ENCODE measurements at places on chromosomes 13 and 19.
A peak's percentile ranks its signal among the peaks of the same experiment; 100 is the strongest.

- DNase-seq: no peak
These were observed 3.5 kb downstream of the GAMT start for GRCh38 chr19:1397838-1398237.

DNA sequence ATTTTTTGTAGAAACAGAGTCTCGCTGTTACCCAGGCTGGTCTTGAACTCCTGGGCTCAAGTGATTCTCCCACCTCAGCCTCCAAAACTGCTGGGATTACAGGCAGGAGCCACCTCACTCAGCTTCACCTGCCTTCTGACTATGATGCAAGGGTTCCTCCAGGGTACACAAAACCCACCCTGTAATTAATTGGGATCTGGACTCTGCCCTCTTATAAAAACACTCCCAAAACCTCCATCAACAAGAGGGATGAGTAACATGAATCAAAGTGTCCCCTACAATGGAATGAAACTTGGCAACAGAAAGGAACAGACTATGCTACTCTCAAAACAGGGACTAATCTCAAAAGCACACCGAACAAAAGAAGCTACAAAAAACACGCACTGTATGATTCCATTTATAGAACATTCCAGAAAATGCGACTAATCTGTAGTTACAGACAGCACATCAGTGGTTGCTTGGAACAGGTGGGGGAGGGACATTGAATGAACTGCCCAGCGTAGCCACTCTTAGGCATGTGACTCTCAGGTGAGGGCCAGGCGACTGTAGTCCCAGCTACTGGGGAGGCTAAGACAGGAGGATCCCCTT, 3.2 kb upstream of the PRR36 start:
- DNase-seq: no peak

DNA sequence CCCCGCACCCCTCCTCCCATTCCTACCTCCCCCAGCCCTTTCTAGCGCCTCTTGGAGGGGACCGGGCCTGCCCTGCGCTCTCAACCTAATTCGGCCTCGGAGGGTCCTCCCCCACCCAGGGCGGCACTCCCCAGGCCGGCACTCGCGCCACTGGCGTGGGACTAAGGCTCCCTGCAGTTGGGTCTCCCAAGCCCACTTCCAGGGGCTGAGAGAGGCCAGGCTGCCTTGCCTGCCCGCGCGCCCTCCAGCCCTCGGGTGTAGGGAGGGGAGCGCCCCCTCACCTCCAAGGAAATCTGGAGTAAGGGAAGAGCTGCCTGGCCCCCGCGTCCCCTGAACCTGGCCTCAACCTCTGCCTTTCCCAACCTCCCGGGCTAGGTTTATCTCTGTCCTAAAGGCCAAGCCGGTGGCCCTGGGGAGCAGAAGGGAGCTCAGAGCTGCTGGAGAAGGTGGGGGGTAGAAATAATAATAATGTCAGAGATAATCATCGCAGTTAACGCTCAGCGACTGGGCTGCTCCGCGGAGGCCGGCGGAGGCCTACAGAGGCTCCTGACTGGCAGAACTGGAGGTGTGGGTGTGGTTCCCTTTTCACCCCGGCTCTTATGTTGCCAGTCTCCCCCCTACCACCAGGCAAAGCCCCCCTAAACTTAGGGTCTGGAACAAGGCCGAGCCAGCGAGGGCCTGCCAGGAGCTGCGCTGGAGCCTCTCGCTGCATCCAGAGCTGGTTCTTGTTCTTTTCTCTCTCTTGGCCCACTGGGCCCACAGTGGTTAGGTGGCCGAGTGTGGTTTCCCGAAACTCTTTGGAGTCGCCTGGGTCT, 9.6 kb downstream of the ZIC2 start:
- peak; percentile 19 for DNase-seq

DNA sequence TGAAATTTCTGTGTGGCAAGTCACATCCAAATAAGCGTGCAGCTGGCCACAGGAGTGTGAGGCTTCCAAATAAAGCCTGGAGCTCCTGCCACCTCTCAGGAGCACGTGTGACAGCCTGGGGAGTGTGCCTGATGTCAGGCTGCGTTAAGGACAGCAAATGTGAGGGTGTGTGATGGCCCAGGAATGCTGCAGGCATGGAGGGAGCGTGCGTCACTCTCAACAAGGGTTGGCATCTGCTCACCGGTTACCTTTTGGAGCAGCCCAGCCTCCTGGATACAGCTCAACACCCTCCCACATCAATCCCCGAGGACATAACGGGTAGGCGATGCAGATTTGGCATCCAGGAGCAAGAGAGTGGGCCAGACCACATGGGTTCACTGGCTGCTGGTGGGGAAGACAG, 19.0 kb downstream of the NUMBL start:
- DNase-seq: no peak

GRCh38 chr13:111474136-111475002, 153.9 kb downstream of the TEX29 start:
- no peak for DNase-seq

DNA sequence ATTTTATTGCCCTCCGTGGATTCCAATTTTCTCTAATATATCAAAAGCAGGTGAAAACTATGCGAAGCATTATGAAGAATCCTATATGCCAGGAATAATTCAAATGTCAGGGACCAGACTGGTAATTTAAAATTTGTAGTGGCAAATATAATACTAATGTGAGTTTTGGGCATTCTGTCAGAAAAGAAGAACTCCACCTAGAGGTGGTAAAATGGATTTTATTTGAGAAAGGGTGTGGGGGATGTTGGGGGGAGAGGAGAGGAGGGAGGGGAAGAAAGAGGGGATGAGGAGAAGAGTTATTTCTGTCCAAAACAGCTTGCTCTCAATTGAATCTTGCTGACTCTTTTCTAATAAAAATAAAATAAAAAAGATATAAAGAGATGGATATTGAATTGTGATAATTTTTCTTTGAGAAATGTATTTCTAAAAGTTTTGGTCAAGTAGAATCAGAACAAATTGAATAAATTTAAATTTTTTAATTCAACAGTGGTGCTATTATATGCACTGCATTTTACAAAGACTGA, 929.3 kb upstream of the SLITRK5 start:
- DNase-seq: no peak

- no peak for DNase-seq
These were observed 155.7 kb upstream of the SLITRK1 start for GRCh38 chr13:84038001-84038400.

GRCh38 chr19:58554494-58555368, at the start of gene CHMP2A:
Gene CHMP2A (minus strand): TSS chr19:58555105. CDS start chr19:58554212, 893 bp downstream.
- DNase-seq: peak; percentile 99

GRCh38 chr13:49499889-49500660, 4.3 kb downstream of the PHF11 start:
- DNase-seq: no peak

GRCh38 chr19:4115050-4115817, 8.7 kb downstream of the MAP2K2 start:
- DNase-seq: peak; percentile 35

DNA sequence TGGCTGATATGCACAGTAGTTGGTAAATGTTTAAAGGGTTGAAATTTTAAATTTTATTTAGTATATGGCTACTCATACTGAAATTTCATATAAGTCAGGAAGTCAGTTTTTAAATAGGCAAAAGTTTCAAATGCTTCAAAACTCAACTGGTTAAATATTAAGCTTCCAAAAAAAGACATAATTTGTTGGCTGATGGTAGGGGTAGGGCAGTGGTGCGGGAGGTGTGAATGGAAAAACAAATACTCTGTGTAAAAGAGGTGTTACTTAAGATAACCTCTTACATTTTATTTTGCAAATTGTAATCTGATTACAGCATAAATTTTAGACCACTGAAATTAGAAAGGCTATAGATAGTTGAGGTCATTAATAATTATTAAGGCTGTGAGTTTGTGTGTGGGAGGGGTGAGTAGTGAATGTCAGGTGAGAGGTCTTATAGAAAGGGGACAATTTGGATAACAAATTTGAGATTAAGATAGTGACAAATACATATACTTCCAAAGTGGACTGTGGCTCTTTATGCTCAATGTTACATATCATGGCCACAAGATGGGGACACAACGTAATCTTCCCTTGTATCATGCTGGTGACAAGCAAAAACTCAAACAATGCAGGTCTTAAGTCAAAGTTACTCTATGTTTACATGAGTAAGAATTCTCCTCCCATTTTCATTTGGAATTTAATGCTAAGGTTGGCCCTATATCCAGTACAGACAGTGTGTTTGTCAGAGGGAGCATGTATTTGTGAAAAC, 36.6 kb upstream of the OXGR1 start:
- DNase-seq: no peak

GRCh38 chr13:96728463-96728862, 265.8 kb downstream of the OXGR1 start:
- DNase-seq: no peak

DNA sequence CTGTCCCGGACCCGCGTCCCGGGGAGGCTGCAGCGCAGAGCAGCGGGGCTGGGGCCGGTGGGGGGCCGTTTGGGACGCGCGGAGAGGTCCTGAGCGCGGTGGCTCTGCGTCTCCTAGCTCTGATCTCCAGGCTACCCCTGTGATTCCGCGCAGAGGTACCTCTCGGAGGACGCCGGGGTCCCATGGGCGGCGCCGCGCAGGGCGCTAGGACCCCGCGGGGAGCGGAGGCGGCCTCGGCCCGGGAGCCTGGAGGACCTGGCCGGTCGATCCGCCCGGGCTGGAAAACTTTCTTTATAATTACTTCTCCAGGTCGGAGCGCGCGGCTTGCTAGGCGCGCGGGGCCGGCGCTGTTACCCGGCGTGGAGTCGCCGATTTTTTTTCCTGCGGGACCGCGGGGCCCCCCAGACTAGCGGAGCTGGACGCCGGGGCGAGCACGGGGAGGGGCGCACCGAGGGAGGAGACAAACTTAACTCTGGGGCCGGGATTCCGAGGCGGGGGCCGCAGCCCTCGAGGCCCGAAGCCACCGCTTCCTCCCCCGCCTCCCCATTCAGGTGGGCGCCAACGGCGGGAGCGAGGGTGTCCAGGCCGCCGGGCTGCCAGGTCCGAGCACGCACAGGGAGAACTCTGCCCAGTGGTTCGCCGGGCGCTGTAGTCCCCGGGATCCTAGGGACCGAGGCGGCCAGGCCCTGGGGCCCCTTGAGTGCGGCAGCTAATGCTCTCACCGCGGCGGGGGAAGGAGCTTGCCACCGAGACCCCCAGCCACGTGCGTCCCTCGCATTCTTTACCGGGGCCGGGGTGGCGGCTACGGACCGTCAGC, 848 bp upstream of the CEBPA start:
- DNase-seq: peak; percentile 71

- DNase-seq: no peak
These were observed 89.5 kb downstream of the ARHGEF7 start for GRCh38 chr13:111204438-111205177.

GRCh38 chr13:26221399-26221720, 754 bp downstream of the RNF6 start:
- no peak for DNase-seq

DNA sequence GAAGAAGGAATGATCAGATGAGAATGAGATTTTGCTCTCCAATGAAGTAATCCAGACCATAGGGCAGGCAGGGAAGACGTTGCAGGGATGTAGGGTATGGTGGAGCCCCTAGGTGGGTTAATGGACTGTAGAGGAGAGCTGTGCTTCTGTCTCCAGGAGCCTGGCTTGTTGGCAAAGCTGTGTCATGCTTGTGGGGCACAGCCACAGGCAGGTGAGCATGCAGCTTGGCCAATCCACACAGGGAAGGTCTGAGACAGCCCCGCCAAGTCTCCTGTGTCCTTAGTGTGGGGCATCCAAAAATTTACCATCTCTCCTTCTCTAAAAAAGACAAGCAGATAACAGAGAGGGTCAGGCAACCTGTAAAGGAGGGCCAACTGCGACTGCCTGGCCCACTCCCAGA, 71.4 kb upstream of the FLT1 start:
- no peak for DNase-seq

- no peak for DNase-seq
These were observed 250.3 kb upstream of the HTR2A start for GRCh38 chr13:47146991-47147811.

- DNase-seq: peak; percentile 62
These were observed 752 bp upstream of the EDNRB start for GRCh38 chr13:77919246-77919920.

All from glutamatergic neuron (in vitro differentiated cells).